Panc1 (cell line): ENCODE measurements at places on chromosomes 7 and 10.

DNA sequence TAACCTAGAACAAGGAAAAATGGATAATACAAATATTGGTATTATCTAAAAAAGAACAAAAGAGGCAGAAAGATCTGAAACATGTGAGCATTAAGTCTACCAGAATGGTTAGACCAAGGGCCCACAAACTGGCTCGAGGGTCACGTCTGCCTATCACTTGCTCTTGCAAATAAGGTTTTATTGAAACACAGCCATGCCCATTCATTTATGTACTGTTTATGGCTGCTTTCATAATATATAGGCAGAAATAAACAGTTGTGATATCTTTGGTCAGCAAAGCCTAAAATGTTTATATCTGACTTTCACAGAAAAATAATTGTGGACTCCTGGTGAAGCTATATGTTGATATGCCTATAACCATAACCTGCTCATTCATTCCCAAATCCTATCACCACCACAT lies 71.8 kb downstream of the AASS start:
- DNase-seq, result no peak

DNA sequence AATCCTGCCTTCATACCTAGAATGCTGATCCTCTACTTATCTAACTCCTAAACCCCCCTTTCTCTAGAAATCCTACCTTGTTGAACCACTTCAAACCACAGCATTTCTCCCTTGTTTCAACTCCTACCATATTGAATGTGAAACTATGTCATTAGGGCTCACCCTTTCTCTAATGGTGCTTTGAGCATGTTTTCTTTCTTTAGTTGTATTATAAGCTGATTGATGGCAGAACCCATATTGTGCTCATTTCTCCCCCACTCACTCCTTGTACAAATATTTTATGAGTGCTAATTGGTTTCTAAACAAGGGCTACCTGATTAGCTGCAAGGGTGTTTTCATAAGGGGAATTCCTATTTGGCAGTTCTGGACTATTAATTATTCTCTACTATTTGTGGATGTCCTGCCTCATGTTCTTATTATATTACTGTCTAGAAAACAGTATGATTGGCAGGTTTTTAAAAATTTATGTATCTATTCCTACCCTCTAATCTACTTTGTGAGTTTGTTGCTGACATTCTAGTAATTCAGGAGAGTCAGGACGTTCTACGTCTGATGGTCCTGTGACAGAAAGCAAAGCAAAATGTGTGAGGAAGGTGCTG lies 765.8 kb downstream of the KCNMA1 start:
- no peak for DNase-seq

DNA sequence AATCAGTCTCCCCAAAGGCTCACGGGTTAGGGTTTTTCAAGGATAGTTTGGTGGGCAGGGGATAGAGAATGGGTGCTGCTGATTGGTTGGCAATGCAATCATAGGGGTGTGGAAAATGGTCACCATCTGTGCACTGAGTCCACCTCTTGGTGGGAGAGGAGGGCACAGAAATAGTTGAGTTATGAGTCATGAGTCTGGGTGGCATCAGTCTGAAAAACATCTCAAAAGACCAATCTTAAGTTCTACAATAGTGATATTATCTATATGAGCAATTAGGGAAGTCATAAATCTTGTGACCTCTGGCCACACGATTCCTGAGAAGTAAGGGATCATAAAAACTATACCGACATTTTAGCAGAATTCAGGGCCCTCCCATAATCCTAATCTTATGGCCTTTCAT lies 62.7 kb downstream of the LGI1 start:
- no peak for DNase-seq

DNA sequence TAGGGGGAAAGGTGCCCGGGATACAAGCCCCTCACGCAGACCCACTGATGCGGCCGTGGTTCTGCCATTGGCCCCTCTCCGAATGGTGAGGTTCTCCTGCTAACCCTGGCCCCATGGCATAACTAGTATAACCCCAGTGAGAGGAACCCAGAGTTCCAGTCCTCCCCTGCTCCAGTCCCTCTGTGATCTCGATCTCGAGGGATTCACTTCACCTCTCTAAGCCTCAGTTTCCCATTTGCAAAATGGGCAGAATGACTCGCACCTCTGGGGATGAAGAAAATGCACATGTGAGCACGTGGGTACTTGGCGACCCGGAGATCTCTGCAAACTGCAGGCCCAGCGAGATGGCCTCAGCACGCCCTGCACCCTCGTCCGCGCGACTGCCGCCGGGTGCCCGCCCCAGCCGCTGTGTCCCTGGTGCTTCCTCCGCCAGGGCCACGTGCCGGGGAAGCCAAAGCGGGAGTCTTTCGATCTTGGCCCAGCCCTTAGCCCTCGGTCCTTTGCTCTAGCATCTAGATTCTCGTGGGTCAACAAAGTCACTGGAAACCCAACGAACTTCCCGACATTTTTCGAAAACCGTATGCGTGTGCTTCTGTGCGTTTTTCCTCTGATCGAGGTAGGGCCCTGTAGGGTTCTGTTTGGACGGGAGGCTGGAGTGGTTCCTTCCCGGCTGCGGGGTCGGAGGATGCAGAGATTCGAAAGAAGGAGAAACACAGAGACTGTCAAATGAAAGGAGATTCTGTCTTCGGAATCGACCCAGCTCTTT lies 169.8 kb downstream of the UBE2H start:
- DNase-seq, result no peak

- no peak for DNase-seq
Measured at GRCh38 chr10:119540038-119540437, 2.5 kb downstream of the RGS10 start.

- DNase-seq, result no peak
Measured at GRCh38 chr10:49435225-49435624, 39.3 kb upstream of the DRGX start.

DNA sequence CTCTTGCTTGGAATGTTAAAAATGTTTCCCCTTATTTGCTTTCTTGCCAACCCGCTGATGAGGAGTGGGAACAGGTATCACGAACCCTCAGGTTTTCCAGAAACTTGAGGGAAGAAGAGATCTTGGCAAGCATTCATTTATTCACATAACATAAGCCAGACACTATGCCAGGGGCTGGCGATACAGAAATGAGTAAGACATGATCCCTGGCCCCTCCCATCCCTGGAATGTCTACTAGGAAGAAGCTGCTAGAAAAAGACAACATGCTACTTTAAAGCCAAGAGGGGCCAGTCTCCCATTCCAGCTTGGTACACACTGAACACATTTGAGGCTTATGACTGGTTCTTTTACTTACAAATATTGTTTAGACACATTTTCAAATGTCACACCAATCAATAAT lies 26.4 kb downstream of the SLC35B4 start:
- DNase-seq, result no peak

GRCh38 chr7:1321411-1322239 lies 89.0 kb downstream of the UNCX start:
- DNase-seq, result no peak

DNA sequence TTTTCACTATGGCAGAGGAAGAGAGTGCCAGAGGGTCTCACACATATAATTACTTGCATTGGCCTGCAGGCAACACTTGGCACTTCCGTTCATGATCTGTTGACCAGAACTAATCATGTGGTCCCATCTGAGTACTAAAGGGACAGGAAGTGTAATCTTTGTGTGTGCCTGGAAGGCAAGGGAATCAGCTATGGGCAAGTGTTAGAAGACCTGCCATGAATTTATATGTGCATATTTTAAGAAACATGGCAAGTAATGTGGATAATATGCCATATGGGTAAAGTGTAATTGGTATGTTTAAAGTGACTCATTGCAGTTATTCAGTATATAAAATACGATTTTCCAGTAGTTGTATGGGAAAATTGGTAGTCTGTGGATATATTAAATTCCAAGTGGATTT lies 46.1 kb downstream of the CCSER2 start:
- DNase-seq, result no peak

GRCh38 chr7:134037991-134038390 lies 89.1 kb upstream of the LRGUK start:
- DNase-seq, result no peak

DNA sequence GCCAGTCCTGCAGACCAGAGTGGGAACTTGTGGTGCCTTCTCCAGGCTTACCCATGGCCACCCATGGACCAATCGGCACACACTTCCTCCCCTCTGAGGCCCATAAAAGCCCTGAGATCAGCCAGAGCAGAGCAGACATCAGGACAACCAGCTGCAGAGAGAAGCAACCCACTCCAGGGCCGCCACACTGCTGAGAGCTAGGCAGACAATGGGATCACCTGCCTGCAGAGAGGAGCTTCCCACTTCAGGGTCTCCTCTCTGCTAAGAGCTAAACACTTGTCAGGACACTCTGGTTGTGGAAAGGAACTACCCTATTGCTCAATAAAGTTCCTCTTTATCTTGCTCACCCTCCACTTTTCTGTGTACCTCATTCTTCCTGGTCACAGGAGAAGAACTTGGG lies 34.0 kb downstream of the C7orf25 start:
- no peak for DNase-seq

DNA sequence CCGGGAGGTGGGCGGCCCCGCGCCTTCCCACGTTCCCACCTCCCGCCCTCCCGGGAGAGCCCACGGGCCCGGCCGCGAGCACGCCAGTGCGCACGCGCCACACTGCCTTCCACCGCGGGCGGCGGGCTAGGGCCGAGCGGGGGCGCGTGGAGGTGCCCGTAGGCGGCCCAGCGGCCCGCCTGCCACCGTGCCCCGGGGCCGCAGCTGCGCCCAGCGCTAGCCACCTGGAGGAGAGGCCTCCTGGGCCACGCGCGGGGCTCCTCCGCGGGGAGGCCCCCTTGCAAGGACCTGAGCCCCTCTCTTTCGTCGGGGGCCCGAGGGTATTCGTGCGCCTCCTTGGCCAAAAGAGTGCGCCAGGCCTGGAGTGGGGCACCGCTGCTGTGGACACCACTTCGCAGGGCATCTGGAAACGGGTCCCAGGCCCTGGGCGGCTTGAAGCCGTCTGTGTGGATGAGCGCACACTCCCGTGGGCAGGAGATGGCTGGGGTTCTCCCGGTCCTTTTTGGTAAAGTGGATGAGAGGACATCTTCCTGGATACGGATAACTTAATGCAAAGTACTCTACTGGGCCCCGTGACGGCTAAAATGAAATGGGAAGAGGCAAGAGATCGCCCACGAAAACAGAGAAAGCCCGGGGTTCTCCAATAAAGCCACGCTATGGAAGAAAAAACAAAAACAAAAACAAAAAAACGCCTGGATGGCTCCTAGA lies 9.0 kb upstream of the EBF3 start:
- DNase-seq, result no peak

DNA sequence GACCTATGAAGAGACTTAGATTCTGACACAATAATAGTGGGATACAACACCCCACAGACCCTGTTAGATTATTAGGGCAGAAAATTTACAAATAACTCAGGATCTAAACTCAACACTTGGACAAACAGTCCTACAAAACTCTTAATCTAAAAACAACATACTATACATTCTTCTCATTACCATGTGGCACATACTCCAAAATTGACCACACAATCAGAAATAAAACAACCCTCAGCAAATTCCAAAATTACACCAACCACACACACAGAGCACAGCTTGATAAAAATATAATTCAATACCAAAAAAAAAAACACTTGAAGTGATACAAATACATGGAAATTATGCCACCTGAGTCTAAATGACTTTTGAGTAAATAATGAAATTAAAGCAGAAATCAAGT lies 7.8 kb downstream of the ZNF680 start:
- no peak for DNase-seq

DNA sequence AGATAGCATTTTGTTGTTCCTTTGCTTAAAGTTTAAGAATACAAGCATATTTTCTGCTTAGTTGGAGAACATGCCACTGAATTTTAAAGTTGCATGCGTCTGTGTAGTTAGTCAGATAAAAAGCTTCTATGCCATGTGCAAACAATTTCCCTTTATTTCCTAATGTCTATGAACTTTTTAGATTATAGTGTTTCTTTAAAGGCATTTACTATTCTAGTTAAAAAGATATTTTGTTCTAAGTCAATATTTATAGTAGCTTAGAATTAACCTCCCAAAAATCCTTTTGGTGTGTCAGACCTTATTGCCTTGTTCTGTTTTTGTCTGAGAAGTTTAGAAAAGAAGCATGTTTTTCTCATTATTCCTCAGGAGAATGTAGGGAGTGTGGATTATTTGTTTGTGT lies 99.0 kb upstream of the GATA3 start:
- no peak for DNase-seq

DNA sequence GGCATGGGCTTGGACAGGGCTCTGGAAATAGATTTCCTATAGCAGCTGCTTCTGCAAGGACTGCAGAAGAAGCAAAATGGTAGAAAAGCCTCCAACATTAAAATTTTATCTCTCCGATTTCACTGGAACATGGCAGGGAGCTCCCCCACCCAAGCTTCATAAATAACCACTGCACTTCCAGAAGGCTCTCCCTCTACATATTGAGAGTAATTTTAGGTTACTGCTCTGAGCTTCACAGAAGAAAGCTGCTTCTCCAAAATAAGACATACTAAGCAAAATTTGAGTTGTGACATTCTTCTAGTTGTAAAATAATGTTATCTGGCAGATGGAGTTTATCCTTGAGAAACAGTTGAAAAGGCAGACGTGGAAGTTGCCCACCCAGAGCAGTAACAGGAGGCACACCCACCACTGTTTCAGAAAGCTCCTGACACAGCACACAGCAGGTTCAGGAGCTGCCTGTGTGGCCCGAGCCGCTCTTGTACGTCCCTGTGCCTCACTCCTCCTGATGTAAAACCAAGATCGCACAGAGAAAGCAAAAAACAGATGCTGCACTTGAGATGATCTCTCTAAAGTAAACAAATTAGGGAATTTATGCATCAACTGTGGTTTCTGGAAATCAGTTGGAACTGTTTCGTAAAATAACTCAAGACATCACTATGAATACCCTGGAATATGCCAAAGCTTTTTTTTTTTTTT lies 621.0 kb downstream of the PARD3 start:
- DNase-seq, result no peak

GRCh38 chr10:52645187-52645758 lies 127.3 kb downstream of the MBL2 start:
- no peak for DNase-seq

GRCh38 chr10:4437791-4438190 lies 388.2 kb upstream of the AKR1E2 start:
- DNase-seq, result no peak
